ENCODE measurements at places on chromosomes 3 and 15.

GRCh38 chr3:89375451-89375850, 268.0 kb downstream of the EPHA3 start:
- no peak for DNase-seq

DNA sequence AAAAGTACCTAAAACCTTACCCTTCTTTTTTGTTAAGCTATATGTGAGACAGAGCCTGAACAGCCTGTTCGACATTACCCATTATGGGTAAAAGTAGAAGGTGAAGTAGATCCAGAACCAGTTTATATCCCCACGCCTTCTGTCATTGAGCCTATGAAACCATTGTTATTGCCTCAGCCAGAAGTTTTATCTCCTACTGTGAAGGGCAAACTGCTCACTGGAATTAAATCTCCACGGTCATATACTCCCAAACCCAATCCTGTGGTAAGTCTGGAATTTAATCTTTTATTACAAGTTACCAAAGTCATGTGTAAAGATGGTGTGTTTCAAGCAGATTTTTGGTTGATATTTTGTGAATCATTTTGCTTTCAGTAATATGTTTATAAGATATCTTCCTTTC, 47.1 kb upstream of the MAPKBP1 start:
- no peak for DNase-seq

DNA sequence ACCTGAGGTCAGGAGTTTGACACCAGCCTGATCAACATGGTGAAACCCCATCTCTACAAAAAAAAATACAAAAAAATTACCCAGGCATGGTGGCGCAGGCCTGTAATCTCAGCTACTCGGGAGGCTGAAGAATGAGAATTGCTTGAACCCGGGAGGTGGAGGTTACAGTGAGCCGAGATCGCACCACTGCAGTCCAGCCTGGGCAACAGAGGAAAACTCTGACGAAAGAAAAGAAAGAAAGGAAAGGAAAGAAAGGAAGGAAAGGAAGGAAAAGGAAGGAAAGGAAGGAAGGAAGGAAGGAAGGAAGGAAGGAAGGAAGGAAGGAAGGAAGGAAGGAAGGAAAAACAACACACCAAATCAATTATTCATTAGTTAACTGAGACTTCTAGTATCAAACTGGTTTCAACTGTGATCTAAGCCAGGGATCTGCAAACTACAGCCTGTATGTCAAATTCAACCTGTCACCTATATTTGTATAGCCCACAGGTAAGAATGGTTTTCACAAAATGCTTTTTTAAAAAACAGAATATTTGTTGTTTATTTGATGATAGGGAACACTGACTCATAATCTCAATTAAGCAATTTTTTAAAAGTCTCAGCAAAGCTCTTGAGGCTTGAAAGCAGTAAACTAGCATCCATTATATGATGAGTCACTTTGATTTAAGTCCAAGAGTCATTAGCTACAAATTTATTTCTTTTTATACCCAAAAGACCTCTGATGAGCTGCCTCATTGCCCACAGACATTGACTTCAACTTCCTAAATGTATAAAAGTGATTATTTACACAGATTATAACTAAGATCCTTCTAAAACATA, 127.6 kb downstream of the TBL1XR1 start:
- no peak for DNase-seq

GRCh38 chr15:89660556-89660955, 5.3 kb upstream of the KIF7 start:
- no peak for DNase-seq

GRCh38 chr15:57651445-57651844, 55.1 kb upstream of the POLR2M start:
- no peak for DNase-seq

DNA sequence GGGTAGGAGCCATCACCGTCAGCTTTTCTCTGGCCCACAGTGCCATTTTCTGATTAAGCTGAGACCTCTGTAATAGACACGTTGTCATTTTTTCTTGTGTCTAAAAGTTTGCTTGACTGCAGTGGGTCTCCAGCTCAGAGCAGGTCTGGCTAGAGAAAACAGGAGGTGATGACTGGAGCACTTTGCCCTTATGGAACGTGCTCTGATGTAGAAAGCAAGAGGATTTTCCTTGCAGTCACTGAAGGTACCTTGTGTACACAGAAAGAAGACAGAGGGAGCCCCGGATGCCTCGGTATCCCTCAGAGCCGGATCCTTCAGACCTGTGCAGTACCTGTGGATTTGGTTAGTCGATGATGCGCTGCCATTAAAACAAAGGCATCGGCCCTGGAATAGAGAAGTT, 76.2 kb downstream of the IGF1R start:
- DNase-seq = no peak

GRCh38 chr3:125148836-125149235, 63.7 kb downstream of the SLC12A8 start:
- DNase-seq = no peak

DNA sequence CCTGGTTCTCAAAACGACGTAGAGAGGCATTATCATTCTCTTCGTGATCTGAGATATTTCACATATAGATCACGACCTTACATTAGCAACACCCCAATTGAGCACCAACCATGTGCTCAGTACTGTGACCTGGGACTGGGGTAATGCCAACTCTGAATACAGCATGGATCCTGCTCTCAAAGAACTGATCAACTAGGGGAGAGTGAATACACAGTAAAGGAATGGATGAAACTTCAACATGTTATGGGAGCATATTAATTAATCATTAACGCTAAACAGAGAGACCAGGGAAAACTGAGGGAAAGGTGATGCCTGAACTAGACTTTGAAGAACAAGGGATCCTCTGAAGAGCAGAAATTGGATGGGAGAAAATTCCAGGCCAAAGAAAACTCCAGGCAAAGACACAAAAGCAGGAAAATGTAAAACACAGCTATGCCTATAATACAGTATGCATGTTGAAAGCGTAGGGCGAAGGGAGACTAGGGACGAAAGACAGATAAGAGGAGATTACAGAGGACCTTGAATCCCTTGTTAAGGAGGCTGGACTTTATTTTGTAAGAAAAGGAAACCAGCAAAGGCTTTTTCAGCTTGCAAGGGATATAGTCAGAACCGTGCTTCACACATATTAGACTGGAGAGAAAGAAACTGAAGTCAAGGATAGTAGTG, 105.7 kb downstream of the ANO10 start:
- no peak for DNase-seq

Measured in stimulated activated CD4-positive, alpha-beta T cell treated with anti-CD3 and anti-CD28 coated beads, Interleukin-1b, Interleukin-23, amount 100 ng/mL, for 24 hours (primary cell).